ENCODE measurements at places on chromosomes 6 and 20.

- DNase-seq, result no peak
Measured at GRCh38 chr6:41077536-41077935, 4.8 kb downstream of the NFYA start.

DNA sequence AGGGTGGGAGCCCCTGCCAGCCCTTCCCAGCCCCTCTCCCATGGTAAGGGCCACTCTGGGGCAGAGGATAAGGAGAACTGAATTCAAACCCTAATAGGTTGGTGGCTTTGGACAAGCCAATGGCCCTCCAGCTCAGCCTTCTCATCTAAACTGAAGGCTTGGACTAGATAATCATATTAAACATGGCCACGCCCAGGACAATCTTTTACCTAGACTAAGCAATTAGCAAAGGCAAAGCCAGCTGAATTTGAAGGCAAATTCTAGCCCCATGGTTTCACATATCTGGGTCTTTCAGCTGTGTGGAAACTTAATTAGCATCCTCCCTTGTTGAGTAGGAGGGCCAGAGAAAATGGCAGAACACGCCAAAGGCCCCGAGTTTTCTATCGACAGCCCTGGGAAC lies 10.7 kb downstream of the SLC22A23 start:
- DNase-seq, result no peak

DNA sequence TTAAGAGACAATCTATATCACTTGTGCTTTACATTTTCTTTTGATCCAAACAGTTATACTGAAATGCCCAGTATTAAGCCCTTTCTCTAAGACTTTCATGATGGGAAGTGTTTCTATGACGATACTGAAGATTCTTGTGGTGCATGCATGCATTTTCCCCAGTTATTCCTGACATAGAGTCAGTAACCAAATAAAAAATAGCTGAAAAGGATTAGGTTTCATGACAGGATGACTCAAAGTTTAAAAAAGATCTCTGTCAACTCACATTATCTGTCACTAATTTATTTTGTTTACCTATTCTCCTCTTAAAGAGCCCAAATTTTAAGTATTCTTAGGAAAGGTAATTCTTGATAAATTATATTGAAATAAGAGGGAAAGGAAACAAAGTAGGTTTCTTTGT lies 98.4 kb downstream of the SESN1 start:
- no peak for DNase-seq

DNA sequence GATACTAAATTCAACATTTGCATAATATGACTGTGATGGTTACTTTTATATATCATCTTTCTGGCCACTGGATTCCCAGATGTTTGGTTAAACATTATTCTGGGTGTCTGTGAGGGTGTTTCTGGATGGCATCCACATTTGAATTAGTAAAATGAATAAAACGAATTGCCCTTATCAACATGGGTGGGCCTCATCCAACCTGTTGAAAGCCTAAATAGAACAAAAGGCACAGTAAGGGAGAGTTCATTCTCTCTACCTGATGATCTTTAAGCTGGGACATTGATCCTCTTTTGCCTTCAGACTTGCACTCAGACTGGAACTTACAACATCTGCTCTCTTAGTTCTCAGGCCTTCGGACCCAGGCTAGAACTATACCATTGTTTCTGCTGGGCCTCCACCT lies 57.6 kb downstream of the CD24 start:
- DNase-seq, result no peak

DNA sequence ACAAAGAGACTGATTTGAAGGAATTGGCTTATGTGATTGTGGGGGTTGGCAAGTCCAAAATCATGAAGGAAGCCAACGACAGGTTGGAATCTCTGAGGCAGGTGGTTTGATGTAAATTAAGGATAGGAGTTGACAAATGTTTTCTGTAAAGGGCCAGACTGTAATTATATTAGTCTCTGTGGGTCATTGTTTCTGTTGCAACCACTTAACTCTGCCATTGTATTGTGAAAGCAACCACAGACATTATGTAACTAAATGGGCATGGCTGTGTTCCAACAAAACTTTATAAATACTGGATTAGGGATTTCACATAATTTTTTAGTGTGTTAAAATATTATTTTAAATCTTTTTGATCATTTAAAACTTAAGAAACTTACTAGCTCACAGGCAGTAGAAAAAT lies 199.2 kb upstream of the MYLIP start:
- DNase-seq, result no peak

- no peak for DNase-seq
Measured at GRCh38 chr6:83536647-83537589, 24.6 kb downstream of the PRSS35 start.

DNA sequence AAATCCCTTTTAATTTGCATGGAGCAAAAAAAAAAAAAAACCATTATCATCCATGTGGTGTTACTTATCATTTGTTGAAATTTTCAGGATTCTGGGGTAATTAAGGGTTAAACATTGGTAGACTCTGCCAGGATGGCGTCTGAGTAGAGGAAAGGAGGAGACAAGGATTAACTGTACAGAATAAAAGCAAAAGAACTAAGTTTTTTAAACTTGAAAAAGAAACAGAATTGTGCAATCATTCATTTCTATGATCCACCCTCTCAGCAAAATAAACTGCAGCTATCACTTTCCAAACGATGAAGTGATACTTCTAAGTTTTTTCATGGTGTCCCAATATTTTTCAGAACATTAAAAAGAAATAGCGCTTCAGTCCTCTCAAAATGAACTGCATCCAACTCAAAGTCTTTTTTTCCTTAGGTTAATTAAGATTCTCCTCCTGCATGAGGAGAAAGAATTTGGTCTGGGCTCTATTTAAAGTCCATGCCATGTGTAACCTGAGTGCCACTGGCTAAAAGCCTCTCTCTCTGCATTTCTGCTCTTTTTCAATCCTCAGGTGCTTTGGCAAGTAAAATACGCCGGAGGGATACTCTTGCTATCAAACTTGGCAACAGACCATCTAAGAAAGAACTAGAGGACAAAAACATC lies 69.5 kb upstream of the LTV1 start:
- no peak for DNase-seq

DNA sequence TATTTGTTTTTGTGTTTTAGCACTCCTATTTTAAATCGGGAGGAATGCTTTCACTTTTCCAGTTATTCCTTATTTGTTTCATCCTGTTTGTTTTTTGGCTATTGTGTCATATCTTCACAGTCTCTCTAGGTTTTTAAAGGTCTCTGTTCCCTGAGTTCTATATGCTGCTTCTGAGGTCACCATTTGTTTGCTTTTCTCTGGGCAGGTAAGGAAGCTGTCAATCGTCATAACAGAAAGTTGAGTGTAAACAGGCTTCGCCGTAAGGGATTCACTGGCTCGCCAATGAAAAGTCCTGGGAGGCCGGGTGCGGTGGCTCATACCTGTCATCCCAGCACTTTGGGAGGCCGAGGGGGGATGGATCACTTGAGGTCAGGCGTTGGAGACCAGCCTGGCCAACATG lies 48.7 kb upstream of the RPS6KA2 start:
- no peak for DNase-seq

DNA sequence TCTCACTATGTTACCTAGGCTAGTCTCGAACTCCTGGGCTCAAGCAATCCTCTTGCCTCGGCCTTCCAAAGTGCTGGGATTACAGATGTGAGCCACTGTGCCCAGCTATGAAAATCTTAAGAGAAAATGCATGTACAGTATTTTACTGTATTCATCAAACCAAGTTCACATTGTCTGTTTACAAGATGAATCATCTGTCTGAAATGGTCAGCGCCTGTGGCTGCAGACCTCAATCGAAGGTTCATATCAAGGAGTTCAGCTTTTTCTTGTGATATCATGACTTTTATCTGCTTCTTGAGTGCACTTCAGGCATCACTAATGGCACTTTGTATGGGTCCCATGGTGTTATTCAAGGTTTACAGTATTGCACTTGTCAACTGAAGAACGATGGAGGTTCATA lies 155.1 kb downstream of the SLC16A10 start:
- no peak for DNase-seq

DNA sequence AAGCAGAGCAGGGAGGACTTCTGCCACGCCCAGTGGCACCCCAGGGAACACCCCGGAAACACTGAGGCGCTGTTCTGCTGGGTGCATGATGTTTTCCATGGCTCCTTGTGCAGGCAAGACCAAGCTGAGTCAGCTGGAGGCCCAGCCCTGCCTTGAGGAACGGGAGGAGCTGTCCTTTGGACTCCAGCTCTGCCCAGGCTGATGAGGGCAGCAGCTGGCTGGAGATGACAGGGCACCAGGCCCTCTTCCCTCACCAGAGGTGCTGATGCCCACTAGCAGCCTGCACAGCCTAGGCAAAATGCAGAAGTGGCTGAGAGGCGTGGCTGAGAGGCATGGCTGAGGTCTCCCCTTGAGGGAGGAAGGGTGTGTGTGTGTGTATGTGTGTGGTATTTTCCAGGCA lies 2.4 kb downstream of the C6orf132 start:
- DNase-seq, result peak; percentile 89

DNA sequence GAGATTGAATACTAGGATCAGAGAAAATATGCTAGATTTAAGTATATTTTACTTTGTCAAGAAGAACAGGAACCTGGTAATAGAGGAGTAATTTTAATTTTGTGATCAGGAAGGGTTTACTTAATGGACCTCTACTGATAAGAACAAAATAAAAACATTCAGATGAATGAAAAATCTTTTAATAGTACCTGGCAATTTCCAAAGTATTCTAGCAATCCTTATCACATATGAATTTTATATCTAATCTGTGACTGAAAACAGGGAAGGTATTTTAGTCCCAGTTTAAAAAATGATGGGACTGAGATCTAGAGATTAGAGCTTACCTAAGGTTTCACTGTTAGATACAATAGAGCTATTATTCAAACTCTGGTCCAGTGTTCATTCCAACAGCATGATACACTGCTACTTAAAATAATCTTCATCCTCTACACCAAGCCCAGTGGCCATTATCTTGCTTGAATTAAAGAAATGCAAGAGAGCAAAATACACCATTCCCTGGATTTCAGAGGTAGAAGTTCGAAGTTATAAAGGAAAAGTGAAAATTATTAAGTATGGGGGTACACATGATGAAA lies 13.5 kb downstream of the SLC17A5 start:
- no peak for DNase-seq

DNA sequence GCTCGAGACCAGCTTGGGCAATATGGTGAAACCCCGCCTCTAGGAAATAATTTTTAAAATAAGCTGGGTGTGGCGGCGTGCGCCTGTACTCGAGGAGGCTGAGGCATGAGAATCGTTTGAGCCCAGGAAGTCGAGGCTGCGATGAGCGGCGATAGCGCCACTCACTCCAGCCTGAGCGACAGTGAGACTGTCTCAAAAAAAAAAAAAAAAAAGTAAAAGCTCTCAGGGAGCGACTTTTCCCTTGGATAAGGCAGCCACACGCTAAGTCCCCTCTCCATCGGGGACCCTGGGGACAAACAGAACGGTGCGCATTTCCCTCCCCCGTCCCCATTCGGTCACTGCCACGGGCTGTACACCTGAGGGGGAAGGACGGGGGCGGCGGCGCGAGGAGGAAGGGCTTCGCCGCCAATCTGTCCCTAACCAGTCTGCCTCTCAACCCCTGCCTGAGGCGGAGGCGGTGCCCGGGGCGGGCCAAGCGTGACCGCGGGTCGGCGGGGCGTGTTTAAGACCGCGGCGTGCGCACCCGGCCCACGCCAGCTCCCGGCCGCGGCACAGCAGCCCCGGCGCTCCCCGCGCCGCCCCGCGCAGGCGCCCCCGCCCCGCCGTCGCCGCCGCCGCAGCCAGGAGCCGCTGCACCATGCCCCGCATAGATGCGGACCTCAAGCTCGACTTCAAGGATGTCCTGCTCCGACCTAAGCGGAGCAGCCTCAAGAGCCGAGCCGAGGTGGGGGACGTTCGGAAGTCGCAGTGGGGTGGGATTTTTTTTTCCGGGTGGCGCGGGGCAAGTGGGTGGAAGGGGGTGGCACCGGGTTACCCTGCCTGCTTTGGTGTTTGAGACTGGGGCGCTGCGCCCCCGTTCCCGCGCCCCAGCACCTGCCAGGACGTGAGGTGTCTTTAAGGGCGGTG lies at the start of gene GMPR:
GMPR (plus strand) TSS at position 531 of the 906 bp plus-strand sequence; CDS start at position 638, 107 bp downstream.
- DNase-seq, result peak; percentile 16

DNA sequence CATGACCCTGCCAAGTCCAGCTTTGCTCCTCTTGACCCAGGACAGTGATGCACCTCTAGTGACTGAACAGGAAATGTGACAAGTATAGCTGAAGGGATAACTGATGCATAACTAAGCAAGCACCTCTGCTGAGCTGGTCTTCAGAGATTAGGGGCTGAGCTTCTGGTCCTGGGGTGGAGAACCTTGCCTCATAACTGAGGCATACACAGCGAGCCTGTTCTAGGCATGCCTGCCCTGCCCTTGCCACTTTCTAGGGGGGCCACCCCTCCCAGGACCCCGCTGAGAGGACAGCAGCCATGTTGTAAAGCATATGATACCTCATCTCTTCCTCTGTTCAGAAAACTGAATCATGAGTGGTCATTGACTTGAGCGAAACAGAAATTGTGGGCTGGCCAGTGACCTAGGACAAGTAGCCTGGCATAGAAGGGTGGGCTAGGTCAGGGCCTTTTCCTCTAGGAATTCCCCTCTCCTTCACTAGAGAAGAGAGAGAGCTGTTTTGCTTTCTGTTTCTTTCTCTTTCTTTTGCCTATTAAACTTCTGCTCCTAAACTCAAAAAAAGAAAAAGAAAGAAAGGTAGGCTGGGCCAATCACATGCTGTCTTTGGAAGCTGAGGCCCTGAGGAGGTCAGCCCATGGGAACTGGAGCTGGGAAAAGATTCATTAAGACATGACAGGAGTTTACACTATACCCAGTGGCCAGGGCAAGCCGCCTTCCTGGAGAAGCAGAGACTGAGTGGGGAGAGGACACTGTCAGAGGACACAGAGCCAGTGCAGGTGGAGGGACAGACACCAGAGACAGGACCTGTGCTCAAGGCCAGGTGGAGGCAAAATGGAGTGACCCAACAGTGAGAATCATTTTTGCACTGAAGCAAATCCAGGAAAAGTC lies 23.1 kb downstream of the ALDH5A1 start:
- no peak for DNase-seq

DNA sequence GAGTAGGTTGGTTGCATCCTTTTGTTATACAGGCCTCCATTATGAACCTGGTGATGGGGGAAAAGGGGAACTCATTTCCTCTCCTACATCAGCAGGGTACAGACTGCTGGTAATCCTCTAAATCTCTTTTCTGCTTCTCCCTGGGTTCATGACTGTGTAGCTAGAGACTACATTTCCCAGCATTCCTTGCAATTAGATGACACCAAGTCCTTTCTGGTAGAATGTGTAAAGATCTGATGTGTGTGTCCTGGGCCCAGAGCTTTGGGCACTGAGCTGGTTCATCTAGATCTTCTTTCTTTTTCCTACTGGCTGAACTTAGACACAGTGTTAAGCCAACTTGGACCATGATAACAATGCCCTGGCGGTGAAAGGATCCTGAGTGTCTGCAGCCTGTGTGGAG lies 104.7 kb upstream of the IFNGR1 start:
- DNase-seq, result no peak

DNA sequence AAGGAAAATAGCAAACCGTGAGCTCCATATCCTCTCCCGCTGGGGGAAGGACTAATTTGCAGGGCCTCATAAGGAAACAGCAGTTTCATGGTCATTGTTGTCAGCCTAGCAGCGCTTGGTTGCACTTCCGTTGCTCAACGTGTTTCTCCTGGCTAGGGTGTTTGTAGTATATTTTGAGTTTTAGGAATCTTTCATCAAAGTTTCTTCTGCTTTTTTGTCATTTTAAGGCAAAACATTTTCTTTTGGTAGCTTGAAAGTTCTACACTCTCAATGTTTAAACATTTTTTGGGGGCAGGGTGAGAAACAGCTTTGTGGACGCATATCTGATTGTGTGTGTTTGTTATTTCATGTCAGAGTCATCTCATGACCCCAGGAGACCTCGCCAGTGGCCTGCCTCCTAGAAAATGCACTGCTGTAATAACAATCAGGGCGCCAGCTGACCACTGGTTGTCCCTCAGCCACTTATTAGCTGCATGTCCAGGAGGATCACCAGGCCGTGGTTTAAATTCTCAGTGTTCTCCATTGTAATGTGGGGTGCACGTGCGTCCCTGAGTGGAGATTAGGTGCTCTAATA lies 20.6 kb downstream of the JARID2 start:
- DNase-seq, result no peak
